ENCODE measurements at places on chromosomes 12 and 14.

DNA sequence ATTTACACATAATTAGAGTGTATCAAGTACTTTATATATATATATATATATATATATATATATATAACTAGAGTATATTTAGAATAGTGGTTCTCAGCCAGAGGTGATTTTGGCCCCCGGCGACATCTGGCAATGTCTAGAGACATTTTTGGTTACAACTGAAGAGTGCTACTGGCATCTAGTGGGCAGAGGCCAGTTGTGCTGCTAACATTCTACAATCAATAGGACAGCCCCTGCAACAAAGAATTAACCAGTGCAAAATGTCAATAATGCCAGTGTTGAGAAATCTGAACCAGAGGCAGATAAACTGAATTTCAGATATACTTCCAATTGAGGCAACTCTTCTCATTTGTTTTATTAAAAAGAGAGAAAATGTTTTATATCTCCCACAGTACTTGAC lies 8.9 kb downstream of the GTF2A1 start:
- DNase-seq, result no peak

DNA sequence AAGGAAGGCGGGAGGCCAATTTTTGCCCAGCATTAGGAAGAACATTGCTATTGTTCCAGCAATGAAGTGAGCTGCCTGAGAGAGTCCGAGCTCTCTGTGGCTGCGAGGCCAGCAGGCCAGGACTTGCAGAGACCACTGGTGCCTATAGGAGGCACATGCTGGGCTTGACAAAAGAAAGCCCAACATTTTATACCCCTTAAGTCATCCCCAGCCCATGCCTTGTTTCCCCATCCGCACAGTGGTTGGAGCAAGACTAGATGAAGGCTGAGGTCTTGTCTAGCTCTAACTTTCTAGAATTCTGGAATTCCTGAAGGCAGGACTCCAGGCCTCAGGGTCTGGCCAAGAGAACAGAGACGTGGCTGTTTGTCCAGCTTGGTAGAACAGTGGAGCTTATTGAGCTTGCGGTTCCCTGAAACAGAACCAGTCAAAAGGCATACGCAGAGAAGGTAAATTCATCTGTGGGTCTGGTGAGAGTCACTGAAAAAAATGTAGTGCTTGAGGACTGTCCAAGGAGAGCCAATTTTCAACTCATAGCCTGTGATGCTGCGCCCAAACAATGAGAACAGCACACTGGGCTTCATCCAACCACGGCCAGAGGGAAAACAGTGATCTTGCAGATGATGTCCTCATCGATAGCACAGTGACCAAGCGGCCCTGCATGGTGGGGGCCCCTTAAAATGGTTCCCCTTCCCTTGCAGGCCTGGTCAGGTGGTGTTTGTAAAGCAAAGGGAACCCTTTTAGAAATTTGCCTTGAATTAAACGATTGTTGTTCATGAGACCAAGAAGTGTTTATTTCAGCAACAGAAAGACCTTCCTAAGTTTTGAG lies 27.1 kb upstream of the COL2A1 start:
- DNase-seq, result no peak

DNA sequence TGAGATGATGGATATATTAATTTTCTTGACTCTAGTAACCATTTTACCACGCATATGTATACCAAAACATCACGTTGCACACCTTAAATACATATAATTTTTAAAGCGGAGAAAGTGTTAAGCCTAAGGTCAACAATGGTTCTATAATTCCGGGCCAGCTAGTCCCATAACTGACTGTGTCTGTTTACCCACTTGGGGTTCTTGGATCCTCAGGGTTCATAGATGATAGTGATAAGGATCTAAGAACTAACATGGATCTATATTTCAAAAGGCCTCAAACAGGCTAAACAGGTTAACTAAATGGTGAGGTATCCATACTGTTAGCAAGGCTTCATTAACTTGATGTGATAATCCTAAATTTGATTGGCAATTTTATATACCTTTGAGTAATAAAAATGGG lies 9.8 kb downstream of the SLC38A1 start:
- no peak for DNase-seq

DNA sequence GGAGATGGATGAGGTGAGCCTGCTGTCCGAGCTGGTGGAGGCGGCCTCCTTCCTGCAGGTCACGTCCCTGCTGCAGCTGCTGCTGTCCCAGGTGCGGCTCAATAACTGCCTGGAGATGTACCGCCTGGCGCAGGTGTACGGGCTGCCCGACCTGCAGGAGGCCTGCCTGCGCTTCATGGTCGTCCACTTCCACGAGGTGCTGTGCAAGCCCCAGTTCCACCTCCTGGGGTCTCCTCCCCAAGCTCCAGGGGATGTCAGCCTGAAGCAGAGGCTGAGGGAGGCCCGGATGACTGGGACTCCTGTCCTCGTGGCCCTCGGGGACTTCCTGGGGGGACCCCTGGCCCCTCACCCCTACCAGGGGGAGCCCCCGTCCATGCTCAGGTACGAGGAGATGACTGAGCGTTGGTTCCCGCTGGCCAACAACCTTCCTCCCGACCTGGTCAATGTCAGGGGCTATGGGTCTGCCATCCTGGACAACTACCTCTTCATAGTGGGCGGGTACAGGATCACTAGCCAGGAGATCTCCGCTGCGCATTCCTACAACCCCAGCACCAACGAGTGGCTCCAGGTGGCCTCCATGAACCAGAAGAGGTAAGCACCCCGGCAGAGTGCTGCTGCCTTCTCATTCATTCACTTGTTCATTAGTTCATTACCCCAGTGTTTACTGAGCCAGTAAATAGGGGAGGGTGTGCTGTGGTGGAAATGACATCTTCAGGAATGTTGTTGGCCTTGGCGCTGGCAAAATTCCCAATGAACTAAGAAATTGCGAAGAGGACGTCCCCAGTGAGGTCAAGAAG lies 774 bp upstream of the MANSC4 start:
- DNase-seq, result no peak

DNA sequence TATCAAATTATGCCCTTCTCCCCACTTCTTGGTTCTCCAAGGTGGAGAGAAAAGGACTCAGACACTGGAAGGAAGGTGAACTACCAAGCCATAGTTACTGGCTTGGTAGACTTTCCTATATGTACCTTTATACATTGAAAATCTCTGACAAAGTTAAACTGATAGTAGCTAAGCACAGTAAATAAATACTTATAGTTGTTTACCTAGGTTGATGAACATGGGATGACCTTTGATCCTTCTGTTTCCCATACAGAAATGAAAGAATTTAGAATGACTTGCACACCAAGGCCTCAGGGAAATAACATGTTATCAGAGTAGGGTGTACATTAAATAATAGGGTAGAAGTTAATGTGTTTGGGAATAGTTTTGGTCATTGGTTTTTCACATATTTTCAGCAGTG lies 6.7 kb downstream of the ARHGAP5 start:
- DNase-seq, result no peak

GRCh38 chr12:64790166-64790565 lies 31.0 kb upstream of the GNS start:
- DNase-seq, result no peak

DNA sequence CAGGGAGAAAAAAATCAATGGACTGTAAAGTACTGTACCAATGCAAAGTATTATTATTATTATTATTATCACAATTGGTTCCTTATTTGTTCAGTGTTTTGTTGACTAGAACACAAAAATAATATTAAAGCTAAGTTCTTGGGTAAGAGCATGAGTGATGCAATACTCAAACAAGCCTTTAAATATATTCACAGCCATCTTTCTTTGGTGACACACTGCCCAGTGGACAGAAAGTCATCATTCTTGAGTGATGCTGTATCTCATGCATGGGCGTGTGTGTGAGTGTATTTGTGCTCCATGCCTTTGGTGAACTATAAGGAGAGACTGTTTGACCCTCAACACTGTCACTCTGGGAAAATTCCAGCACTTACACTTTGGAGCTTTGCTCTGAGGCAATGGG lies 93.6 kb downstream of the KCNK10 start:
- DNase-seq, result no peak

DNA sequence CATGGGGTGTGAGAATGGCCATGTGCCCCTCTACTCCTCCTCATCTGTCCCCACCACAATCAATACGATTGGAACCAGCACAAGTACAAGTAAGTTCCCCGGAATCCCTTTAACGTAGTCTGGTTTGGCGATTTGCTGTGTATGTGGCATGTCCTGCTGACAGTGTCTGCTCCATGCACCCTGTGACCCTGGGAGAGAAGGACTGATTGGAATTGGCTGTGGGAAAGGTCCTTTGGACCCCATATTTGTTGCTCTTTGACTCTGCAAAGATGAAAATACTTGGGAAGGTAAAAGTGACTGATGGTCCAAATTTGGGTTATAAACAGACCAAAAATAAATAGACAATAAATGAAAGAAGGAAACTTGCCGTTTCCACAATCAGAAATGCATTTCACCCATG lies 135.6 kb downstream of the SAMD4A start:
- DNase-seq, result no peak

- no peak for DNase-seq
Observed at GRCh38 chr12:6424008-6424347, 20.8 kb upstream of the CD27 start.

All from stimulated activated CD8-positive, alpha-beta memory T cell treated with anti-CD3 and anti-CD28 coated beads, Interleukin-4, amount 100 ng/mL, for 1 hour (primary cell).